NCI-H1092 (cell line): ENCODE measurements at places on chromosomes 2 and 18.
A peak's percentile ranks its signal among the peaks of the same experiment; 100 is the strongest.

- no peak for DNase-seq
These were observed 258.5 kb downstream of the TWIST2 start for GRCh38 chr2:239106314-239106908.

DNA sequence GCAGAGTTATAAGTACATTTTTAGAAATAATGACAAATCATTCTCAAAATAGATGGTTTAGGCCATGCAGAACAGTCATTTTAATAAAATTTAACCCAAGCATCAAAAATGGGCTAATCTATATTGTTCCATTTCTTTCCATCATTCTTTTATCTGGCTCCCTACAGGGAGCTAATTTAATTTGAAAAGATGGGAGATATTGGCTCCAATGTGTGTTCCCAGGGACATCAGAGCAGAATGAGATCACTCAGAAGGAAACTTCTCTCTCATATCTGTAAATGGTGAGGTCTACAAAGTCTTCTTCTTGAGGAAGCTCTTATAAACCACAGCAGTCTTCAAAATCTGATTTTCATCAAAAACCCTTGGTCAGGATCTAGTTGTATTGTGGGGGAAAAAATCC lies 119.4 kb upstream of the RAB6C start:
- DNase-seq = no peak

DNA sequence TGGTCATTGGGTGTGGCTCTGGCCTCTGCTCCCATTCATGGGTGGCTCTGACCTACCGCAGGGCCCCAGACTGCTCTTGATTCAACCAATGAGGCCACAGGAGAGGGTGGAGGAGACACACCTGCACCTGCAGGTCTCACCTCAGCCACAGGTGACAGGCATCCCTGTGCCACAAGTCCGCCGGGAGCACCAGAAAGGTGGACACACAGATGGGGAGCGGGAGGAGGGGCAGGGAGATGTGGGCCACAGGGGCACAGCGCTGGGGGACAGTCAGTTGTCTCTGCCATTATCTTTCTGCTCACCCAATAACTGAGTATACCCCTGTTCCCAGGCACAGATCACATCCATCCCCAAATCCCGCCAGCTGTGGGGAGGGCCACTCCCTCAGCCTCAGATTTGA lies 189.1 kb upstream of the SALL3 start:
- no peak for DNase-seq

GRCh38 chr18:72674710-72675109 lies 130.6 kb upstream of the CBLN2 start:
- no peak for DNase-seq

DNA sequence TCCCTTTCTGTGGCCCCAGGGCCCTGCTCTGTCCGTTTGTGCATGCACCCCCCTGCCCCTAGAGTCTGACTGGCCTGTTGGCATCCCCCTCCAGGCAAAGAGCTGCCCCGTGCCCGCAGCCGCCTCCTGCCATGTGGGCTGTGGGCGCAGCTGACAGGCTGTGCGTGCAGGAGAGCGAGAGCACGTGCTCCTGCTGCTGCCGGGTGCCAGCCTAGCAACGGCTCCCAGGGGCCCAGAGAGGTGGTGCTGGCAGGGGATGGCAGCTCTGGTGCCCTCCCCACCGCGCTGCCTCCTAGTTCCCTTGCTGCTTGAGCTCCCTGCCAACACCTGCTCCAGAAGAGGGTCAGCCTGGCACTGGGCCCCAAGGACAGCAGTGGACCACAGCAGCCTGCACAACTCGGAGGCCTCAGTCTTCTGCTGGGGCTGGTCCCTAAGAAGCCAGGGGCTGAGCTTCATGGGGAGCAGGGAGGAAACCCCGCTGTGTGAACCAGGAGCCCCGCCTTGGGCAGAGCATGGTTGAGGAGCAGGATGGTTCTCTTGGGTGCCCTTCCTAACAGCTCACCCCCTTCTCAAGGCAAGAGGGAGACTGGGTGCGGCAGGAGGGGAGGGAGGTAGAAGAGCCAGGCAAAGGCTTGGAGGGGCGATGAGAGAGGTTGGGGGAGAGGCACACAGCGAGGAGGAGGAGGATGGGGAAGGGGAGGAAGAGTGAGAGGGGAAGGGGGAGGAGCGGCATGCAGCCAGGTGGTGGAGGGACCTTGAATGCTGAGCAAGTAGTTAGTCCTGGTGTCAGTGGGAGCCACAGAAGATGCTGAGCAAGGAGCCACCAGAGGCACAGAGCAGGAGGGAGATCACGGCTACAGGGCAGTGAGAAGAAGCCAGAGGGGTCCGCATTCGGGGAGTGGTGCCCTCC lies 23.8 kb upstream of the PTMA start:
- DNase-seq = peak; percentile 86

DNA sequence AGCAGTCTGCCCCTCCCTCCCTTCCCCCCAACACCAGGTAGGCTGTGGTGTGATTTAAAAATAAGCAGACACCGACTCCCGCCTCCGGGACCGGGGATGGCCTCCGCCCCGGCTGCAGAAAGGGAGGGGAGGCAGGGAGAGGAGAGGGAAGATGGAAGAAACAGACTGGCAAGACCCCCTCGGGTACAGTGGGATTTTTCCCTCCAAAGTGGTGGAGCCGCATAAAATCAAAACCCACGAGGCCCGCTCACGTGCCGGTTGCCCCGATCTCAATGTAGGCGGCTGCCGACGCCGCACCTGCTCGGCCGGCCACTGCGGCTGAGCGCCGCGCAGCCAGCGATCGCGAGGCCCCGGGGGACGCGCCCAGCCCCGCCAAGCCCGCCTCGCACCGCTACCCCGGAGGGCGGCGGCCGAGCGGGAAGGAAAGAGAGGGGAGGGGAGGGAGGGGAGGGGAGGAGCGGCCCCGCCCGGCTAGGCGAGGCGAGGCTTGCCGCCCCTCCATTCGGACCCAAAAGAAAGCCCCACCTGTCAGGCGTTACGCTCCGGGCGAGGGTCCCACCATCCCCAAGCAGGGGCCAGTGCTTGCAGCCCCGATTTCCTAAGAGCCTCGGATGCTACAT lies 811 bp downstream of the ADD2 start:
- DNase-seq = peak; percentile 47
